CD4-positive, alpha-beta T cell treated with Interleukin-17A for 4 hours (primary cell): ENCODE measurements at places on chromosomes 4 and X.

- no peak for DNase-seq
These were observed 570.4 kb upstream of the DIPK2B start for GRCh38 chrX:45771114-45771513.

DNA sequence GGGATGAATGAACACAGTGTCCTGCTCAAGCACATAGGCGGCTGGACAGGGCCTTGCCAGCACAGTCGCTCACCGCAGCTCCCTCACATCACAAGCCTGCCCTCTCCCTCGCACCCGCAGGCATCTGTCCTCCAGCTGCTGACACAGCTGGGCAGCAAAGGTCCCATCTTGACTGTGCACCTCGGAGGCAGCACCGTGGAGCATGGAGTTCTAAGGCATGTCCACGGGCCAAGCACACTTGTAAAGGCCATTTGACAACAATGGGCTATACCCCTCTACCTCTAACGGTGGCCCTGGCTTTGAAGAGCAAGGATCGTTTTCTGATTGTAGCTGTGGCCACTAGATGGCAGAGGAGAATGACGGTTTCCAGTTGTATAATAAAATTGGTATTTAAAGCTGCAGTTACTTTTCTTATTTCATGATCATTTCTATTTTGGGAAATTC is 53.8 kb downstream of the APLN start:
- DNase-seq: peak; percentile 32

- no peak for DNase-seq
These were observed 27.1 kb downstream of the CENPE start for GRCh38 chr4:103171006-103171405.

GRCh38 chr4:173538148-173538908 is 8.3 kb upstream of the HAND2 start:
- no peak for DNase-seq

- DNase-seq: no peak
These were observed 396.5 kb downstream of the DCAF12L2 start for GRCh38 chrX:125769628-125770027.
